ENCODE measurements at places on chromosomes 3 and 15. TPM values are rescaled to one million over a fixed set of nuclear protein-coding genes. Genes with fewer than 3 reads are reported as not detected.
A peak's percentile ranks its signal among the peaks of the same experiment; 100 is the strongest.

DNA sequence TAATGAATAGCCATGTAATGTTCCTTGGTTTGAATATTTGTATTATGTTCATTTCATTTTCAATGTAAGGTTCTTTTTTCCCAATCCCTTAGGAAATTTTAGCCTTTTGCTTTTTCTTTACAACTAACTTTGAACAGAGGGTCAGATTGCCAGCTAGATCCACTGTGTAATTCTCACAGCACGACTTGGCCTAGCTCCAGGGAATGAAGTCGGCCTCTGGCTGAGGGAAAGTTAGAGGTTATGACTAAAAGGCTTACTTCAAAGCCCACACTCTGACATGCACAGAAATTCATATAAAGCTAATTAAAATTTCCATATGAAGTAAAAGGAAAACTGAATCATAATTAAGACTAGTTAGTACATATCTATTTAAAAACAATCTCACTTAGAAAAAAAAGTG is 38.7 kb downstream of the ROBO1 start:
- peak; percentile 43 for DNase-seq

- no peak for DNase-seq
Measured at GRCh38 chr15:76529911-76530310, 193.3 kb downstream of the ISL2 start.

DNA sequence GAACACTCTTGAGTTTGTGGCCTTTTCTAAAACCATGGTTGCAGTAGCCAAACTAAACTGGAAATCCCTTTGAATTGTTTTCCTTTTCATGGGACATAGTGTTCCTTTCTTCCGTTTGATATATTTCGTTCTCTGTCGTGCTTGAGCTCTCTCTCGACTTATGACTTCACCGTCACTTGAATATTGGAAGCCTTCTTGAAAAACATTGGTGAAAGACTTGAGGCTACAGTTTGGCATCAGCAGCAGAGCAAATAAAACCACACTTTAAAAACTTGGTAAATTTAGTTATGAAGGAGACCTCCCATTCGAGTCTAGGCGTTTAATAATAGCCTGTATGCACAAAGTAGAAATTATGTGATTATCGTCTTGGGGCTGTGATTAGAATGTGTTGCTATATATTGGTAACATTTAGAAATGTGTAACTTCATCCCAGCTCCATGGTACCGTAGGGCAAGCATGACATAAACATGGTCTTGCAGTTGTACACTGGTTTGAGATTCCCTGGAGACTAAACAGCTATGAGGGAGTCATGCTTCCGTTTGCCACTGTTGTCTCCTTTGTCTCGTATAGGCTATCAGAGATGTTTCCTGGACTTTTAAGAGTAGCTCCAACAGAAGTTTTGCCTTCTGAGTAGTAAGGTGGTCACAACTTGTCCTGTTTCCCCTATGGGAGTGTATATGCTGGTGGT is 122.3 kb downstream of the PTPRG start:
- DNase-seq, result no peak

DNA sequence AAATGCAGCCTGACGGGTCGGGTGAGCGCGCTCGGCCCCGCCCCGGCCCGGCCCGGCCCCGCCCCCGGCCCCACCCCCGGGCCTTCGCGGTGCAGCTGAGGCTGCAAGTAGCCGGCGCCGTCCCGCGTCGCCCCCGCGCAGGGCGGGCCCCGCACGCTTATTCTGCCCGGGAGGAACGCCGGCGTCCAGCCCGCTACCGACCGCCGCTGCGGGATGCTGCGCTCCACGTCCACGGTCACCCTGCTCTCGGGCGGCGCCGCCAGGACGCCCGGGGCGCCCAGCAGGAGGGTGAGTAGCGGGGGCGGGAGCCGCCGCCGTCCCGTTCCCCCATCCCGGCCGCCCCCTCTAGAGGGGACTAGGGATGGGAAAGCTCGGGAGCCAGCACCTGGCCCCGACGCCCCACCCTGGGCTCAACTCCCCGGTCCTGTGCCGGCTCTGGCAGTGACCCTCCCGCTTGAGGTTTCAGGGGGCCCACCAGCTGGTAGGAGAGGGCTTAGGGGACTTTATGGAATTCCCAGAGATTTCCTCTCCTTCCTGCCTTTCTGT is at the start of gene MYZAP:
MYZAP (plus strand) TSS at position 83 of the 546 bp plus-strand sequence; CDS start at position 214, 131 bp downstream.
- peak; percentile 55 for DNase-seq

- no peak for DNase-seq
Measured at GRCh38 chr3:32440611-32441350, 49.1 kb downstream of the CMTM7 start.

GRCh38 chr15:92346063-92346462 is 47.6 kb upstream of the ST8SIA2 start:
- DNase-seq, result no peak

DNA sequence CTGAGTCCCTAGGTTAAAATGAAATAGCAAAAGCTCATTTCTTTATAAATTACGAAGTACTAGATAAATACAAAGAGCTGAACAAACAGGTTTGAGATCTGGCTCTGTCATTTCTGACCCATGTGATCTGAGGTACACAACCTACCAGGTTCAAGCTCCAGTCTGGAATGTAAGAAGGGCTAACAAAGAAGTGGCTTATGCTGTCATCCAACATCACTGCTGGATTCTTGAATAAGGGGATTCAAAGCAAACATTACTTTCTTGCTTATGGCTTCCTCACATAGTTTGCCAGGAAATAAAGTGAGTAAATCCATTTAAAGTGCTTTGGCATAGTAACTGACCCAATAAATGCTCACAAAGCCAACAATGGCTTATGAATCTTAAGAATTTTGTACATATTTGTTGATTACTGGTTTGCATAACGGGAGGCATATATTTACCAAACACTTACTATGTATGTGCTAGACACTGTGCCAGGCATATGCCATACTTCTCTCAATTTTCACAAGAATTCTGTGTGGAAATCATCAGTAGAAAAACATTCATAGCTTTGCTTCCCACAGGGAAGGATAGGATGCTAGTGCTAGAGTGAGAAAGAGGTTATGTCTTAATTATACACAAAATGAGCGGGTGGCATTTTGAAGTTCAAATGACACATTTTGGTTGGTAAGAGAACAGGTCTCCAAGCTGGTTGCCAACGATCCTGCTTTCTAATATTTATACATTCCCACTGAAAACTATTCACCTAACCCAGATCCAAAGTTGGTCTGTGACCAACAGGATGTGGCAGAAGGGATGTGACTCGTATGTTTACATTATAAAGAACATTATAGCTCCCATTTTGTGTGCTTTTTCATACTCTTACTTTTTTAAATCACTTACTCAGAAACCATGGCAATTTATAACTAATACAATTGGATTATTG is 38.7 kb upstream of the CSPG5 start:
- no peak for DNase-seq

DNA sequence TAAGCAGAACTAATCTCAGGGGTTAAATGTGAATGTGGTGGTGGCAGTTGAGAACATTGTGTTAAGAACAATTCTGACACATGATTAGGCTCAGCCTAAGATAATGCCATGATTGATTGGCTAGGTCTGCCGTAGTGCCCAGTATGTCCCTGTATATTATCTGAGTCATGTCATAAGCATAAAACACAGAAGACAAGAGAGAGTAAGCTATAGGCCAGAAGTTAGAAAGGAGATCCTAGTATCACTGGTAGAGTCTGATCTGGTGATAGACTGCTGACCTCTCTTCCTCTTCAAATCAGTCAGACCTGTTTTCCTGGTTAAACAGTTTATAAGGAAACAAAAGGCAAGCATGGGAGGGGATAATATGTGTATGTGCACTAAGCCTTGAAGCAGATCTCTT is 30.1 kb upstream of the ATP8B4 start:
- DNase-seq, result no peak

- DNase-seq, result no peak
Measured at GRCh38 chr3:140391061-140391460, 286.8 kb upstream of the TRIM42 start.

DNA sequence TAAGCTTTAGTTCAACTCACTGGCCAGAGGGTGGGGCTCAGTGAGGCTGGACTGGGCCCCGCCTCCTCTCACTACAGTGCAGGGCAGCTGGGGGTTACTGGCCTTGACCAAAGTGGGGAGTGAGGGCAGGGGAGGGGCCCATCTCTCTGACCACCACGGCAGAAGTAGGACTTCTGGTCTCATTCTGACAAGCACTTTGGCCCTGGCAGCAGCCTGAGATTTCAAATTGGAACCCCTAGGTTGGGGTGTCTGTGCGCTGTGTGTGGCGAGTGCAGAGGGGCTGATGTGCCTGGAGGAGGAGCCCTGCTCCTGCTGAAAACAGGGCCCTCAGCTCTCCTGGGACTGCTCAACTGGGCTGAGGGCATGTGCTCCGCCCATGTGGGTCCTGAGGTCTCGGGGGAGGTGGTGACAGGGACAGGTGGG is 60.3 kb upstream of the RPL32 start:
- no peak for DNase-seq

DNA sequence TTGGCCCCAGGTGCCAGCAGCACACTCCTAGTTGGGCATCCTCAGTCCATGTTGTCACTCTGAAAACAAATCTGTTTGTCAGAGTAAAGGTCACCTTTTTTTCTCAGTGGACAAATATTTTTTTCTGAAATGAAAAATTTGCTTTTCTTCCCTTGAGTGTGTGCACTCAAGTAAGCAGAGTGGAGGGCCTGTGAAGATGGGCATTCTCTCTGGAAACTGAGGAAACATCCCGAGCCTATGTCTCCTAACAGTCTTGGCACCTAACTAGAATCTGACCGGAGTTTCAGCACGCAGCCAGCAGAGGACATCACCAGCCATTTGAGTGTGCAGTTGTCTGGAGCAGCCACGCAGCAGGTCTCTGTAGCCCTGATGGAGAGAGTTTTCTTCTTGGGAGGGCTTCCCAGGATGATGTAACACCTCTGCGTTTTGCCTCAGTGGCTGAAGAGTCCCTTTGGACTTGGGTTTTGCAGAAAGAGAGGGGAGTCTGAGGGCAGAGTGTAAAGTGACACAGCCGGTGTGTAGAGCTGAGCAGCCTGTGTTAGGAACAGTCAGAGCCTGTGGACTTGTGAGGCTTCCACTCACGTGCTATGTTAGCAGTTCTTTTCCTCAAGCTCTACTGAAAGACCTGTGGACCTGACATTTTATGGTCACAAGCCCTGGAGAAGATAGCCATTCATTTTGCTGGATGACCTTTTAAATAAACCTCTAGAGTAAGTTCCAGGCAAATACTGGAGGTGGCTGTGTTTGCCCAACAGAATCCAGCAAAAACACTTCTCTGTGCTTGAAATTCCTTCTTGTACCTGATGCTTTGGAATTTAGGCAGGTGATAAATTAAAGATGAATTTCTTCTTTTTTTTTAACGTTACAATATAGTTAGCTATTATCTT is 51.6 kb downstream of the ABHD2 start:
- peak; percentile 32 for DNase-seq

- DNase-seq, result no peak
Measured at GRCh38 chr15:77649017-77649416, 16.3 kb upstream of the LINGO1 start.

- DNase-seq, result no peak
Measured at GRCh38 chr3:191253089-191253799, 54.2 kb downstream of the OSTN start.

DNA sequence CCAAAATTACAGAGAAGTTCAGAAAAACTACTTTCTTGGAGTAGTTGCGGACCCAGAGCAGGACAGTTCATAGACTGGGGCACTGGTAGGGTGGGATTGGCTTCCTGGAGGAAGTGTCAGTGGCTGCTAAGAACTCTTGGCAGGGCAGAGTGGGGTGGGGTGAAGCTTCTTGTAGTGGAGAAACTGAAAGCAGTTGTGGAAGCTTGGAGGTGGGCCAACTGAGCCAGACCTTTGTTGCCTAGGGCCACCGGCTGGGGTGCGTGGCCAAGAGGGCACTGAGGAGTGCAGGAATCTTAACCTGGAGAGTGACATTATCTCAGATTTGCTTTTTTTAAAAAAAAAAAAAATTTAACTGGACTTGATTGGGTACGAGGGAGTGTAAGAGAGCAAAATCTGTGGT is 3.1 kb downstream of the KAT2B start:
- DNase-seq, result peak; percentile 71

GRCh38 chr15:87433871-87434270 is 822.7 kb downstream of the NTRK3 start:
- no peak for DNase-seq

DNA sequence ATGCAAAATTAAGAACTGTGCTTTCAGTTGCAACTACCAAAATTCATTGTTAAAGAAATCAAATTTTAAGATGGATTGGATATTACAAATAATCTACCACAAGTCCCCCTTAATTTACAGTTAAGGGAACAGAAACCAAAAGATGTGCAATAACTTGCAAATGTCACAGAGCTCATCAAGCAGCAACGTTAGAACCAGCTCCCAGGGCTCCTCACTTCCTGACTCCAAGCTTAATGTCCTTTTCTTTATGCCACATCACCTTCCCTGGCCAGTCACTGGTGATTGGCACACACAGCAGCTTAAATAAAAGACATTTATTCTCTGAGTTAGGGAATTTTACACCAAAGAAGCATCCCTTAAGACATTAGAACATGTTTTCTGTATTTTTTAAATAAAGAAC is 159.7 kb downstream of the RSL24D1 start:
- no peak for DNase-seq

DNA sequence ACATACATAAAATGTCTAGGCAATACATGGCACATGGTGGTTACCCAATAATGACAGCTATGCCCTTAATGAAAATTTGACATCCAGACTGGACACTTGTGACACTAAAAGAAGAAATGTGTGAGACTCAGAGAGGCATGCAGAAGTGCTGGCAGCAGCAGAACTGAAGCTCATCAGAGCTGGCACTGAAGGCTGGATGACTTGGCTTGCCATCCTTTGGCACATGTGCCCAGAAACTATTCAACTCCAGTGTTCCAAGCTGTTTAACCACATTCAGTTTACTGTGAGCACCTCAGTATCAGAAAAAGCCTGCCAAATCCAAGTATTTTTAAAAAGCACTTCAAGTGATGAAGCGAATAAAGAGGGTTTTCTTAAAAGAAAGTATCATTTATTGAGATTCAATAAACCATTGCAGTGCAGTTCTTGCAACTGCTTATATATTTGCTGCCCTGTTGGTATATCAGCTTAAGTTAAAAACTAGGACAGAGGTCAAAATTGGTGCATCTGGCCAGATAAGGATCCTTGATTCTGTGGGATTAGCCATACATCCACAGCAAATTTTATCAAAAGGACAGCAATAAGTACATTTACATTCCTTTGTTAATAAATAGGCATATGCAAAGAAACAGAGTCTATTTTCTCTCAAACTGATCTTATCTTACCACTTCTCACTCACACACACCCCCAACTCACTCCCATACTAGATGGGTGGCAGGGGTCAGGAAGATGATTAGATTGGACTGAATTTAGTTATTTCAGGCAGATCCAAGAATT is 15.8 kb downstream of the IGSF11 start:
- DNase-seq, result peak; percentile 39

The C3orf52 gene
- polyA plus RNA-seq, result 5.7 TPM

The HMG20A gene
- polyA plus RNA-seq, result 44.2 TPM

The RFC4 gene
- 30.1 TPM for polyA plus RNA-seq

The TRAT1 gene
- 0.84 TPM for polyA plus RNA-seq

The CDCP1 gene
- 2.5 TPM for polyA plus RNA-seq

The ZNF654 gene
- polyA plus RNA-seq, result 11.3 TPM

Measured in testis (tissue), 5 donors.